ENCODE measurements at places on chromosomes 11 and 22.

DNA sequence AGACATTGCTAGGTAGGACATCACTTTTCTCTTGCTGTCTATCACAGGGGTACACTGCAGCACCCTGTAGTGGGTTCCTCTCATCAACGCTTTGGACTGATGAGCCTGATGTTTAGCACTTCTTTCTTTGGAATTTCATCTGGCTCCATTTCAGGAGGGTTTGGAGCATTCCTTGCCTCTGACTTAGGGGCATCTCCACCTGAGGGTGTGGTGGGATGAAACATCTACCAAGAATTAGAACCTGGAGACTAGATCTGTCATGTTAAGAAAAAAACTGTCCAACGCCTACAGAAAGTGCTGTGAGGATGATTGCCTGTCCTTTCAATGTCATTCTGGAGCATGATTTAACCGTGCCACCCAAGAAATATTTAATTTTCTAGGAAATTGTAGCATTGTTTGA is 648.4 kb downstream of the ETS1 start:
- no peak for DNase-seq

- DNase-seq: no peak
These were observed 2.5 kb upstream of the SUSD2 start for GRCh38 chr22:24178502-24179440.

DNA sequence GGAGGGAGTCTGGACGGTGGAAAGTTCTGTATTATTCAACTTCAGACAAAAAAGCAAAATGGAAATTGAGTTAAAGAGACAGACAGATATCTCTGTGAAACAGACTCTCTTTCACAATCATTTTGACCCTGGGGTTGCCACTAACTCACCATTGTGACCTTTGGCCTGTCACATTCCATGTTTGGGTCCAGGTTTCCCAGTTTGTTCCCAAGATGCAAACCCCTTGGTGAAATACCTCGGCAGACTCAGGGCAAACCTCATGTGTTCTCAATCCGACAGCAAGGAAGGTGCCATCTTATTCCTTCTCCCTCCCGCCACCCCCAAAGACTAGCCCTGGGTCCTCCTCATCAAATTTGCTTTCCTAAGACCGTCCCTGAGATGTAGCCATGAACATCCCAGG is 41.8 kb downstream of the GALNT18 start:
- no peak for DNase-seq

GRCh38 chr22:45441138-45441537 is 27.6 kb downstream of the RIBC2 start:
- DNase-seq: peak; percentile 49

- DNase-seq: peak; percentile 100
These were observed at the start of the genes LRRC51 and NUMA1 for GRCh38 chr11:72080326-72081183. Gene LRRC51, plus strand, starts transcription at chr11:72080850. Its CDS starts 8,234 bp downstream, at chr11:72089084. Gene NUMA1, minus strand, starts transcription at chr11:72080542. Its CDS starts 44,599 bp downstream, at chr11:72035943.

GRCh38 chr11:2302306-2302895 is 588 bp downstream of the TSPAN32 start:
- DNase-seq: no peak

DNA sequence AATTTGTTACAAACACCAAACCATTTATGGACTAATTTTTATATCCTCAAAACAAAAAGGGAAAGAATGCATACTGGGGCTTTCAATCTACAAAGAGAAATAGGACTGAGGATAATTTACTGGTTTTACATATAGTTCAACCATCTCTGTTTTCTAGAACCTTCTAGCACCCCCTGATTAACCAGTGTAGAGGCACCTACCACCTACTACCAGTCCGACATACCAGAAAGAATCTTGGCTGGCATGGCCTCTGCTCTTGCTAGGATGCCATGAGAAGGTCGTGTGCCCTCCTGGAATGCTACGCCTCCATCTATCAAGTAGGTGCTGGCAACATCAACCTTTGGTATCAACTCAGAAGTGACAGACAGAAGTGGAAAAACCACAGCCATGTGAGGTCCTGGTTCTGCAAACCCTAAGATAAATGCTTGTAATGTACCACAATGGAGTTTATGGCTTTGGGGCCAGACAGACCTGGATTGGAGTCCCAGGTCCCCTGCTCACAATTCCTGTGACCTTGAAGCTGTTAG is 28.2 kb downstream of the MYH9 start:
- no peak for DNase-seq

DNA sequence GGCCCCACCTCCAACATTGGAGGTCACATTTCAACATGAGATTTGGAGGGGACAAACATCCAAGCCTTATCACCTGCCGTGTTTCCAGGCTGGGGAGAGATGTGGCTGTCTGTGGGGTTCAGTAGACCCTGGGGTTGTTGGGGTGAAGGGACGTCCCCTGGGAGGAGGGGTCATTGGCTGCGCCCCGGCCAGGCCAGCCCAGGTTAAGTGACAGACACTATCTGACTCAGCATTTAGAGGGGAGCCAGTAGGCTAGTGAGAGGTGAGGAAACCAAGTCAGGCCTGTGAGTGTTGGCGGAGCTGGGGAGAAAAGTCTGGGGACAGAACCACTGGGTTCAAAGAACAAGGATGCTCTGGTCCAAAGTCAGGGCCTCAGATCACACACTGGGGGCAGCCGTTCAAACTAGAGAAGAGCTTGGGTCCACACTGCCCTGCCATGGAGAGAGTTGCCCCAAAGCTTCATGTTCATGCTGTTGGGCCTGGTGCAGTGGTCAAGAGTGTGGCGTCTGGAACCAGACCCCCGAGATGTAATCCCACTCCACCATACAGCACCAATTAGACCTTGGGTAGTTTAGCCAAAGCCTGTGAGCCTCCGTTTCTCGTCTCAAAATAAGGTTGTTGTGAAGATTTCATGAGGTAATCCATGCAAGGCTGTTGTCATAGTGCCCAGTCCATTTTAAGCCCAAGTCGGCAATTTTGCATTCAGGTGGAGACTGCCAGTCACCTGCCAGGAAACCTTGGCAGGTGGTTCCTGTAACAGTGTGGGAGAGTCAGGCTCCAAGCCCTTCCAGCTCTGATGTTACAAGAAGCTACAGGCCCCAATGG is 1289.6 kb downstream of the TBC1D22A start:
- no peak for DNase-seq

GRCh38 chr11:824292-824880 is 3.3 kb upstream of the CRACR2B start:
- peak; percentile 45 for DNase-seq

DNA sequence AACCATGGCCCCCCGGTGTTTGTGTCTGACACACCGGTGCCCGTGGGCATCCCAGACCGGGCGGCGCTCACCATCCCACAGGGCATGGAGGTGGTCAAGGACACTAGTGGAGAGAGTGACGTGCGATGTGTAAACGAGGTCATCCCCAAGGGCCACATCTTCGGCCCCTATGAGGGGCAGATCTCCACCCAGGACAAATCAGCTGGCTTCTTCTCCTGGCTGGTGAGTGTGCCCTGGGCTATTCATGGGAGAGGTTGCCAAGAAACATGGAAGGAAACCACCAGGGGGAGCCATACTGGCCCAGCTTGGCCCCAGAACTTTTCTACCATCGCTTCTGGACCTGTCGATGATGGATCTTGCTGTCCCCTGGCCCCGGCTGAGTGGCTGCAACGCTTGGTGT is 36.5 kb downstream of the PRDM11 start:
- DNase-seq: no peak

DNA sequence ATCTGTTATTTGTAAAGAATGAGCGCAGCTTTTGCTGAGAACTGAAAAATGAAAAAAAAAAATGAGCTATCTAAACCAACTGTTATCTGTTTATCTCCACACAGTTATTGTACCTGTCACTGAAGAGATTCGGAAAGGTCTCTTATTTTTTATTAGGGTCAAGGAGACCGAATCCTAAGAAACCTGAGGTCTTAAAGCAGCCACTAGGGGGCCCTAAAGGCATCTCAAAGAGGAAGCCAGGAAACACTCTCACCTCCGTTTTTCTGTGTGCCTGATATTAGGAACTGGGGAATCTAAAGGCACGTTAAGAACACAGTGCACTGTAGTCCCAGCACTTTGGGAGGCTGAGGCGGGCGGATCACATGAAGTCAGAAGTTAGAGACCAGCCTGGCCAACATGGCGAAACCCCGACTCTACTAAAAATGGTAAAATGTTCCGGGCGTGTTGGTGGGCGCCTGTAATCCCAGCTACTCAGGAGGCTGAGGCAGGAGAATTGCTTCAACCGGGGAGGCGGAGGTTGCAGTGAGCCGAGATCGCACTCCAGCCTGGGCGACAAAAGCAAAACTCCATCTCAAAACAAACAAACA is 3.5 kb upstream of the LARGE1 start:
- peak; percentile 49 for DNase-seq

DNA sequence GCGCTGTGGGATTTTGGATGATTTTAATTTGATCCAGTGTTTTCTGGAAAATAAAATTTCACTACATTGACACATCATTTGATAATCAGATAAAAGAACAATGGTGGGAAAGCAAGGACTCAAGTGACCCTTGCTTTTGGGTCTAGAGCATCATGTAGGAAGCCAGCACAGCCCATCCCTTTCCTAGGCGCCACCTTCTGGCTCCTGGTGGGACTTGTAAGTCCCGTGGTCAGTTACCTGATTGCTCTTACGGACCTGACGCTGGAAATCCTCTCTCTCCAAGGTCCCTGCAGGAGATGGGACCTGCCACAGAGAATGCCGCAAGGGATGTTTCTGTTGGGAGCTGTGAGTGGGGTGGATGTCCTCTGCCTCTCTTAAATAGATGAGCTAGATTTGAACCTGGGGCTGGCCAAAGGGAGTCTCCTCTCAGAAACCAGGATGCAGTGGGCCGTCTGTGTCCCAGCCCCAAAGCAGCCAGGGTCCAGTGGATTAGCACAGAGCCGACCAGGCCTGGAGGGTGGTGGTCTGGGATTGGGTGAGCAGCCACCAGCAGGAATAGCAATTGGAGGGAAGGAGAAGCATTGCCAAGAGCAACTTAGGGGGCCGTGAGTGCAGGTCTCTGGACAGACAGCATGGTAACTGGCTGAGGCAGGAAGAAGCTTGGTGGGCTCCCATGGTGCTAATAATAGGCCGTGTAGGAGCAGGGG is 21.7 kb downstream of the TIMP3 start:
- no peak for DNase-seq

DNA sequence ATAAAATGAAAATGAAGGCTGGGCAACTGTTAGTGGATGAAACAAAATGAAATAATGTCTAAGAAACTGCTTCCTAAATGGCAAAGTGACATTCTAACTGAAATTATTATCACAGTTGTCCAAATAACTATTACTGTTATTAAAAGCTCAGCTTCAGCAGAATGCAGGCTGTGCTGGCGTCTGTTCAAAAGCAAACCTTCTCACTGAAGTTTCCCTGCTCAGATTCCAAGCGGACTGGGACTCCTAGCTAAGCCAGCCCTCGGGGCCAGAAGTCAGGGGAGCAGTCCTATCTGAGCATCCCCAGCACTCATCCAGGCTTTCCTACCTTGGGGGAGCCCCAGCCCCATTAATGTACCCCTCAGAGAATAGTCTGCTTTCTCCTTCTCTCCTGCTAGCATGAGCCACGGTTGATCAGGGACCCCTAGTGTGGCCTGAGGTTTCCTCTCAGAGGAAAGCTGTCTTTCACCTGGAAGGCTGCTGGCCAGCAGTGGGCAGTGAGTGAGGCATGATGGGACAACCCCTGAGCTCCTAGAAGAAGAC is 1167.3 kb downstream of the TBC1D22A start:
- DNase-seq: no peak

GRCh38 chr22:48226026-48227013 is 1463.9 kb downstream of the TBC1D22A start:
- no peak for DNase-seq

DNA sequence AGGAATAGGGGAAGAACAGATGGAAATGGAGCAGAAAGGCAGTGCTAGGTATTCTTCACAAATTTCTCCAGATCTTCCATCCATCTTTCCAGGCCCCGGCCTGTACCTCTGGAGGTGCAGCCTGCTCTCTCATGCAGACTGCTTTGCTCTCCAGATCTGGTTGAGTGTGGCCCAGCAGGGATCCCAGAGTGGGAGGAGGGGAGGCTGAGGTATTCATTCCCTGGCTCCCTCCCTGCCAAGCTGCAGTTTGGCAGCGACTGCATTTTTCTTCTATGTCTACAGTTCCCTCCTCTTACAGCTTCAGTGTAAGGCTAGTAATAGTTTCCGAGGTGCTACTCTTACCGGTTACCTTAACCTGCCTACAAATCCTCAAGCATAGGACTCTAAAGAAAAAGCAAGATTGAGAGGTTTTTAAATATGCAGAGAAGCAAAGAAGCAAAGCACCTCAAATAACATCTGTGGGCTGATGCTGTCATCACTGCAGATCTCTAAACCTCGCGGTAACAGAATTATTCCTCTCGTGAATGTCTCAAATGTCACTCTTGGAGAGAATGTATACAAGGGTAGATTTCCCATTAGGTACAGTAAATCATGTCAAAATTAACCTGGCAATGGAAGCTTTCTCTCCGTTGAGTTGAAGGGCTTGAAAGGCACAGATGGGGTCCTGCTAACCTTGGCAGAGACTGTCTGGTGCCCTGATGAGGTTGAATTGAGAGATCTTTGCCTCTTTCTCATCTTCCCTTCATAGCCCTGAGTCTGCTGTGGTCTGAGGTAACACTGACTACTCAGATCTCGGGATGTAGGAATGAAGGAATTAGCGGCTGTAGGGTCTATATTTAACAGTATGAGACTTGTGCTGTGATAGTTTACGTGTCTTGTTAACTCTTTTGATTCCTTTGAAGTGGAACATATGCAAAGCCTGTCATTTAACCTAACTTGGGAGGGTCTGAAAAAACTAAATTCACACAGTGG is 297.9 kb upstream of the C11orf87 start:
- DNase-seq: no peak

GRCh38 chr11:67060111-67060522 is 3.5 kb downstream of the RHOD start:
- DNase-seq: no peak

GRCh38 chr11:77411137-77411707 is 62.7 kb downstream of the PAK1 start:
- no peak for DNase-seq

- no peak for DNase-seq
These were observed 136.9 kb upstream of the SYT13 start for GRCh38 chr11:45423036-45423435.

DNA sequence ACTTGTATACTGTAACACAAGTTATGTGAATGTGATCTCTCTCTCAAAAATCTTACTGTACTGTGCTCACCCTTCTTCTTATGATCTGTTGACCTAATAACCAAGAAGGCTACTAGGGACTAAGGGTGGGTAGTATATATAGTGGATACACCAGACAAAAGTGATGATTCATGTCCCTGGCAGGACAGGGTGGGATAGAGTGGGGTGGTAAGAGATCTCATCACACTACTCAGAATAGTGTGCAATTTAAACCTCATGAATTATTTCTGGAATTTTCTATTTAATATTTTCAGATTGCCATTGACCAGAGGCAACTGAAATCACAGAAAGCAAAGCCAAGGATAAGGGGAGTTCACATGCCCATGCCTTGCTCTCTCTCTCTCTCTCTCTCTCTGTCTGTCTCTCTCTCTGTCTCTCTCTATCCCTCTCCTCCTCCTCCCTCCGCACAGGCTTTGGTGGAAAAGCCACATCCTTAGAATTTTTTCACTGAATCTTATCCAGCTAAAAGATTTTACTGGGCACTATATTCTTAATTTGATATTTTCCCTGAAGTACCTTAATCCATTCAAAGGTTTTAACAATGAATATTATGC is 12.0 kb upstream of the STK33 start:
- DNase-seq: no peak
